ENCODE measurements at places on chromosomes 6 and 20.
A peak's percentile ranks its signal among the peaks of the same experiment; 100 is the strongest.

DNA sequence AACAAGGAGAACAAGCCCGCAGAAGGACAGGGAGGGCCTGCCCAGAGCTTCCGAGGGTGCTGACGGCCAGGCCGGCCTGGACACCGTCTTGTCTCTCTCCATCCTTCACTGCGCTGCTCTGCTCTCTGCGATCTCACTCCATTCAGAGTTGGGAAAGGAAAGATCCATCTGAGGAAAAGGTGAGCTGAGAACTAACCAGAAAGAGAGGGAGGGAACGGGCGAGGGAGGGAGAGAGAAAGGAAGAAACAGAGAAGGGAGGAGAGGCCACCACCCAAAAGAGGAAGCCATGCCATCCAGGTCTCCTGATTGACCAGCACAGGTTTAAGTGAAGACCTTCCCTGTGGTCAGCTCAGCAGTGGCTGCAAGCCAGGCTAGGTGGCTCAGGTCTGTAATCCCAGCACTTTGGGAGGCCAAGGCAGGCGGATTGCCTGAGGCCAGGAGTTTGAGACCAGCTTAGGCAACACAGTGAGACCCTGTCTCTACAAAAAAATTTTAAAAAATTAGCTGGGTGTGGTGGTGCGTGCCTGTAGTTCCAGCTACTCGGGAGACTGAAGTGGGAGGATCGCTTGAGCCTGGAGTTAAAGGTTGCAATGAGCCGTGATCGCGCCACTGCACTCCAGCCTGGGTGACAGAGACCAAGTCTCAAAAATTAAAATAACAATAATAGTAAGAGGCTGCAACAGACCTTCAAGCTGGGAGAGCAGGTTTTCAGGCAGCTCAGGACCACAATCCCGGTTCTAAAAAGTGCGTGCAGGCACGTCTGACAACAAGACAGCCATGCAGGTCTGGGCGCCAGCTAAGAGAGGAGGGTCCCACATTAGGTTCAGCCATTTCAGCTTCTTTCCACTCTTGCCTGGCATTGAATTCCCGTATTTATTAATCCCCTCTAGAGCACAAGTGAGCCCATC lies 34.2 kb upstream of the DLGAP4 start:
- DNase-seq = peak; percentile 8

GRCh38 chr6:149154261-149154821 lies 163.2 kb upstream of the TAB2 start:
- DNase-seq = no peak

DNA sequence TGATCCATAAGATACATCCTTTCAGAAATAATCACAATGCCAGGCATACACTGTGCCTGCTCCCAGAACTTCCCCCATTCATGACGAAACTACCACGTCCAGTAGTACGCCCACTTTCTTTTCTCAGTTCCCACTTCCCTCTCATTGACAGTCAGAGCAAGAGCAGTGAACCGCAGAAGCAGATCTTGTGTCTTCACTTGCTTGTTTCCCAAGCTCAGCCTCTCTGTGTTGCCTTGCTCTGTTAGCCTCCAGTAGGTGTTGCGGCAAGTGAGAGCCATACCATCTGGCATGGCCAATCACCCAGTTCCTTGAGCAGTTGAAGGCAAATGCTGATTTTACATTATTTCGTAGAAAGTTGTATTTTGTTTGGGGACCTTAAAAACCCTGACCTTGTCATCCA lies 11.7 kb downstream of the UST start:
- DNase-seq = peak; percentile 68

GRCh38 chr6:169998457-169998856 lies 247.0 kb downstream of the ERMARD start:
- no peak for DNase-seq

GRCh38 chr6:158391276-158391675 lies 79.0 kb downstream of the TULP4 start:
- no peak for DNase-seq
